ENCODE measurements at places on chromosomes 16 and 17.

DNA sequence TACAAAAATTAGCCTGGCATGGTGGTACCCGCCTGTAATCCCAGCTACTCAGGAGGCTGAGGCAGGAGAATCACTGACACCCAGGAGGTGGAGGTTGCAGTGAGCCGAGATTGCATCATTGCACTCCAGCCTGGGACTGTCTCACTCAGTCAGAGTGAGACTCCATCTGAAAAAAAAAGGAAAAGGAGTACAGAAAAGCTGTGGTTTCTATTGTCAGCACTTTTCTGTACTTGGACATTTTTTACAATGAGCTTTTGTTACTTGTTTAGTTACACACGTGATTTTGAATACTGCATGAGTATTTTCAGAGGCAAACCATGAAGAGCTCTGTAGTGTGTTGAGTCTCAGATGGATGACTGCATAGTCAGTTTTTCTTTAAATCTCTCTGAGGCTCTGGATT is 26.3 kb downstream of the ZC3H18 start:
- DNase-seq = no peak

GRCh38 chr17:29010586-29010985 is 4.8 kb upstream of the SEZ6 start:
- DNase-seq = no peak

GRCh38 chr16:53673189-53673588 is 30.5 kb downstream of the RPGRIP1L start:
- no peak for DNase-seq

- DNase-seq = no peak
These were observed 62.5 kb upstream of the TOB1 start for GRCh38 chr17:50928646-50929045.

- no peak for DNase-seq
These were observed 15.1 kb downstream of the ANKFY1 start for GRCh38 chr17:4248504-4249277.

GRCh38 chr17:46928467-46929261 is 5.7 kb downstream of the GOSR2 start:
- DNase-seq = no peak

GRCh38 chr16:27506771-27507170 is 42.9 kb downstream of the GTF3C1 start:
- DNase-seq = no peak

DNA sequence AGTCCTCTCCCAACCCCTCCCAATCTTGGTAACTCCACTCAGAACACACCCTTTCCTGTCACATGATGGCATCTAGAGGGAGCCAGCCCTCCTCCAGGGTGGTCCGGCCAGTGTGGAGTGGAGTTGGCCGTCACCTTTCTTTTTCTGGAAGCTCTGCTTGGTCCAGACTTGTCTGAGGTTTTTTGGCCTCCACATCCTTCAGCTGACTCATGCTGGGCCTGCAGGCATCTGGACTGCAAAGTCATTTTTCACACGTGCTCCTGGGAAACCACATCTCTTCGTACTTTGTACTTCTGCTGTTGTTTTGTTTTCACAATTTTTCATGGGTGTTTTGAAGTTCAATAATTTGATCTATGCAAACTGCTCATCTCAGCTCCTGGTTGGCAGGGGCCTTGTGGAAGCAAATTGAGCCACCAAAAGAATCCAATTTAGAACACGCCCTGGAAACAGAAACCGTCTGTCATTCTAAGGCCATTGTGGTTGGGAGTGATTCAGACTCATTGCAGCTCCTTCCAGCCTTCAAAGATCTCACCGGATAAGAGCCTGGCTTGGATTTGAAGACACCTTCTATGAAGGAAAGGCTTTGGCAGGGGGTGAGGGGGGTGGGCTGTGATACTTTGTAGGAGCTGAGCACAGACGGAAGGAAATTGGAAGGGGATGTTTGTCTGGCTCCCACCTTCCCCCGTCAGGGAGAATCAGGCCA is 42.4 kb upstream of the NF1 start:
- peak; percentile 85 for DNase-seq

DNA sequence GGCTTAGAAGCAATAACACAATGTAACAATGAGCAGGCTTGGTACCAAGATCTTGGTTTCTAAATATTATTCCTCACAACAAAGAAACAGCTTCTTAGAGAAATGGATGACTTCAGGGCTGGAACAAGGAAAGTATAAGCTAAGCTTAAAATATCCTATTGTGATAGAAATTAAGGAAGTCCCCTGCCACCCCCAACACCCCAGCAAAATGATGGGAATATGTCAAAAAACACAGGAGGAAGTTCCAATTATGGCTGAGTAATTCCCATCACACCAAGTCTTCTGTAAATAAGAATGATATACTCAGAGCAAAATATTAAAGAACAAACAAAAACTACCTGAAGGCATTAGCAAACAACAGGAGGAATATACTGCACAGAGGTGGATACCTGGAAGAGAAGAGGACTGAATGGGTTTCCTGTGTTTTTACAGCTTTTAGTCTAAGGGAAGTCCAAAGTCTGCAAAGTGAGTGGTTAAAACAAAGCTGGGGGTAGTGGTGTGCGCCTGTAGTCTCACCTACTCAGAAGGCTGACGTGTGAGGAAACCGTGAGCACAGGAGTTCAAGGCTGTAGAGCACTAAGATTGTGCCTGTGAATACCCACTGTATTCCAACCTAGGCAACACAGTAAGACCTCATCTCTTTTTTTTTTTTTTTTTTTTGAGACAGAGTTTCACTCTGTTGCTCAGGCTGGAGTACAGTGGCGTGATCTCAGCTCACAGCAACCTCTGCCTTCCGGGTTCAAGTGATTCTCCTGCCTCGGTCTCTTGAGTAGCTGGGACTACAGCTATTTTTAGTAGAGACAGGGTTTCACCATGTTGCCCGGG is 17.1 kb upstream of the ATP6V0A1 start:
- no peak for DNase-seq

- DNase-seq = no peak
These were observed 69.9 kb upstream of the GRIN2A start for GRCh38 chr16:10252155-10252554.

DNA sequence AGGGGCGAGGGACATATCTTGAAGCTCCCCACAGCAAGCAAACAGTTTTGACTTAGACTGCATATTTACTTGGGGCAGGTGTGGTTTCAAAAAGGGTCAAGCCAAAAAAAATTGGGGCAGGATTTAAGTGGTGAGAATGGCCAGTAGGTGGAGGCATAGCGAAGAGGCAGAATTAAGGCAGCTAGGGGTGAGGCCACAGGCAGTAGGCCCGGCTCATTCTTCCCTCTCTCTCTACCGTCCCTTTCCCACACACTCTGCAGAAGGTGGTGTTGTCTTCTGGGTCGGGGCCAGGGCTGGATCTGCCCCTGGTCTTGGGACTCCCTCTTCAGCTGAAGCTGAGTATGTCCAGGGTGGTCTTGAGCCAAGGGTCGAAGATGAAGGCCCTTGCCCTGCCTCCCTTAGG is 2.6 kb downstream of the SHBG start:
- no peak for DNase-seq

GRCh38 chr16:35506898-35507194 is 2047.4 kb downstream of the TP53TG3F start:
- no peak for DNase-seq

DNA sequence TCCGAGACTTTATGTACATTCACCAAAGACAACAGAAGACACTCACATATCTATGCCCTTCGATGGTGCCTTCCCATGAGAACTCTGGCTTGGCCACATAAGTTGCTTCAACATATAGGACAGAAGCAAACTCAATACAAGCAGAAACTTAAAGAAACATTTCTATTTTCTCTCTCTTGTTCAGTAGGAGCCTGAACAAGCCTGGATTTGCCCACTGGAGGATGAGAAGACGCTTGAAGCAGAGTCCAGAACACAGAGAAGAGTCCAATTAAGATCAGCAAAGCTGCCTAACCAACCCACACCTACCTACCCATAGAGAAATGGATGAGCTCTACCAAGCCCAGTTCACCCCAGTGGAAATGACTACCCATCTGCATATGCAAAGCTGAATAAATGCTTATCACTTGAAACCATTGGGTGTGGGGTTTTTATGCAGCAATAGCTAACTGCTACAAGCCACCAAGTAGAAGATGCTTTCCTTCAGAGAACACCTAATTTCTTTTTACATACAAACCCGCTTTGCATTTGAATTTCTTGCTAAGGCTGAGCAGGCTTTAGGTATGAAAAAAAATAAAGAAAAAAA is 337.9 kb upstream of the DYNLRB2 start:
- no peak for DNase-seq

GRCh38 chr16:46691726-46692125 is 2.3 kb downstream of the ORC6 start:
- DNase-seq = no peak

DNA sequence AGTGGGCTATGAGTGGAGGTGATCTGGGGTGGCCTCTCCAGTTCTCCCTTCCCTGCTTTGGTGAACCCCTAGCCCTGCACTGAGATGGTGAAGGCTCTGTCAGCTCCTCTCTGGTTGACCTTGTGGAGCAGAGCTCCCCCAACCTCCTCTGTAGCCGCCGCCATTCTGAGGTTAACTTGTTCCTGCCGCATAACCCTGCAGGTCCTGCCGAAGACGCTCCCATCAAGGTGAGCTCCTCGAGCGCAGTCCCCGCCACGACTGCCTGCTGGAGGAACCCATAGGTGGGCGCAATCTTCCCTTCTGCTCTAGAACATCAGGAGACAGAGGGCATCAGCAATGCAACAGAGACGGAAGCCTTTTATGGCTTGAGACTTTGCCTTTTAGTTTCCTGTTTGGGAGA is 15.2 kb upstream of the SLC47A2 start:
- DNase-seq = no peak

- no peak for DNase-seq
These were observed 35.1 kb downstream of the IGF2BP1 start for GRCh38 chr17:49031965-49032928.

DNA sequence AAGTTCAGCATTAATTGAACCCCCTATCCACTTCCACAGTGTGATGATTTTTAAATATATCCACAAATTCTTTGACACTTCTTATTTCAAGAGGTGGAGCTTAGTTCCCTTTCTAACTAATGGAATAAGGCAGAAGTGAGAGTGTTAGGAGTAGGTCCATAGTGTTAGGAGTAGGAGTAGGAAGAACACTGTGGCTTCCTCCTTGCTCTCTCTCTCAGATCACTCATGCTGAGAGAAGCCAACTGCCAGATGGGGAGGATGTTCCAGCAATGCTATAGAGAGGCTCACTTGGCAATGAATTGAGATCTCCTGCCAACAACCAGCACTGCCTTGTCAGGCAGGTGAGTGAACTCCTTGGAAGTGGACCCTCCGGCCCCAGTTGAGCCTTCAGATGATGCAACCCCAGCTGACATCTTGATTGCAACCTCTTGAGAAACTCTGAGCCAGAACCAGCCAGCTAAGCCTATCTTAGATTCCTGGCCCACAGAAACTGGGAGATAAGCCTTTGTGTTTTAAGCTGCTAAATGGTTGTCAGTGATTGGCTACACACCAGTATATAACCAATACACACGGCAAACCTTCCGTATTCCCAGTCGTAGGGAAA is 44.3 kb downstream of the SPECC1 start:
- no peak for DNase-seq

DNA sequence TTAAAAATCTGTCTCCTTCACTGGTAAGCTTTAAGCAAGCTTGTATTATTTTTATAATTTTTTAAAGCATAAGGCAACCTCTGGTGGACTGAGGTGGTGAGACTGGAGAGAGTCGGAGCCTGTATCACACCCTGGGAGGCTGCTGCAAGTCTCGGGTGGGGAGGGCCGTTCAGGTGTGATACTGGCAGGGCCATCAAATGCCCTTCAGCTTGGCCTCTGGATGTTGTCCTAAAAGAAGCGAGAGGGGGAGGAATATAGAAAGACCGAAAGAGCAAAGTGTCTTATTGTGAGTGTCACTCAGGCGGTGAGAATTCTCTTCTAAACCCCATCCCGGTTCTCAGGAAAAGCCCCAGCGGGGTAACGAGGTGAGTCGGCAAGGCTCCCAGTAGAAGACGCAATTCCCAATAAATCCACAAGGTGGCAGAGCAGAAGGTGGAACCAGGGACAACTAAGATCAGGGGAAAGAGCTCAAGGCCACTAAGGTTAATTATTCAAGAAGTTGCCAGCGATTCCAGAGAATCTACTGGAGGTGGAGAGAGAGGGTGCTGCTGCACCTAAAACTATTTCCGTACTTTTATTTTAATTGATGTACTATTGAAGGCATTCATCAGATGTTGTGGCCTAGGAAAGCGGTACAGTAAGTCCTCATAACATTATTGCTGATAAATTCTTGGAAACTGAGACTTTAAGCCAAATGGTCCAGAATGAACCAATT is 14.1 kb downstream of the C17orf67 start:
- no peak for DNase-seq

DNA sequence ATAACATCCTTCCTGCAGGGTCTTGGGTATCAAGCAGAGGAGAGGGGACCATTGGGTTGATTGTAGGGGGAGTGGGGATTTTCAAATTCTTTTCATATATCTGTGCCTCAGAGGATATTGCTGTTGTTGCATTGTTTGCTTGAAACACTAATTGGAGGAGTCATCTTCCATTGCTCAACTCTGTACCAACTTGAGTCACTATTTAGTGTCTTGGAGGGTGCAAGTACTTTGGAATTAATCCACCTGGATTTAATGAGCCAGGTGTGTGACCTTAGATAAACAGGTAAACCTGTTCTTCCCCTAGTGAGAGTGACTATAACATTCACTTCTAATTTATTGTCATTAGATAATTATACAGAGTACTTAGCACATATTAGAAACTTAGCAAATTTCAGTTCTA is 151.3 kb upstream of the CNTNAP4 start:
- DNase-seq = no peak

- no peak for DNase-seq
These were observed 296.9 kb downstream of the TMEM114 start for GRCh38 chr16:8293413-8293812.

DNA sequence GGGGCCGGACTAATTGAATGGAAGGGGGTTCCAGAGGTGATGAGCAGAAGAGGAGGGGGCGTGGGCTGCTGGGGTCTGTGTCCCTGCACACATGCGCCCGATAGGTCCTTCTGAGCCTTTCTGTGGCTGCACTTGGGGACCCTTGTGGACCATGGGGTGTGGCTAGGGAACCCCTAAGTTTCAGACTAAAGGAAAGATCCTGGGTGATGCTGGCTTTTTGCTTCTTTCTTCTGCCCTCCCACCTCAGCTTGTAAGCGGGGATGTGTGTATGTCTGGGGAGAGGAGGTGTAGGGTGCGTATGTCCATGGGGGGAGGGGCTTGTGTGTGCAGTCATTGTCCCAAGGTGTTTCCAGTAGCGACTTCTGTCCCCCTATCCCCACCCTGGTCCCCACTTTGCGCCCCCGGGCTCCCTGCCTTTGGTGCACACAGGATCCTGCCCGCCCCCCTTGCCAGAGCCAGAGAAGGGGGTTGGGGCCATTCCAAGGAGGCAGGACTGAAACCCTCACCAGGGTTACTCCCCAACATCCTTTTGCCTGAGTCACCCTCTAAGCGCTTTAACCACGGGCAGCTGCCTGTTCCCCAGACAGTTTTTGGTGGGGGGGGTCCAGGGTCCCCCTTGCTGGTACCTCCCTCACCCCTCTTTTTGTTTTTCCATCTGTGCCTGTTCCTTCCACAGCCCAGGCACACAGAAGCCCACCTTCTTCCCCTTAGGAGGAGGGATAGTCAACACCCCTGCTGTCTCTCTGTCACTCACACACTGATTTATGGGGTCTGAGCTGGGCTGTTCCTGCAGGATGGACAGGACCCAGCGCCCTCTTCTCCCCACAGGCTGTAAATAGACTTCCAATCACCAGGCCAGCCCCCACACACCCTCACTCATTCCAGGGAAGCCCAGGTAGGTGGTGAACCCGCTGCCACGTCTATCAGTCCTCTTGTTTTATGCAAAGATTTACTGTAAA is 83.2 kb downstream of the ARHGAP23 start:
- DNase-seq = peak; percentile 28

- DNase-seq = no peak
These were observed 28.5 kb downstream of the CACNG4 start for GRCh38 chr17:66992911-66993442.

GRCh38 chr17:36482611-36483504 is 3.6 kb upstream of the ZNHIT3 start:
- no peak for DNase-seq

- no peak for DNase-seq
These were observed 162.0 kb downstream of the CHD9 start for GRCh38 chr16:53216798-53217197.

Data from AG04449 (cell line).